ENCODE measurements at places on chromosomes 2 and 18.

DNA sequence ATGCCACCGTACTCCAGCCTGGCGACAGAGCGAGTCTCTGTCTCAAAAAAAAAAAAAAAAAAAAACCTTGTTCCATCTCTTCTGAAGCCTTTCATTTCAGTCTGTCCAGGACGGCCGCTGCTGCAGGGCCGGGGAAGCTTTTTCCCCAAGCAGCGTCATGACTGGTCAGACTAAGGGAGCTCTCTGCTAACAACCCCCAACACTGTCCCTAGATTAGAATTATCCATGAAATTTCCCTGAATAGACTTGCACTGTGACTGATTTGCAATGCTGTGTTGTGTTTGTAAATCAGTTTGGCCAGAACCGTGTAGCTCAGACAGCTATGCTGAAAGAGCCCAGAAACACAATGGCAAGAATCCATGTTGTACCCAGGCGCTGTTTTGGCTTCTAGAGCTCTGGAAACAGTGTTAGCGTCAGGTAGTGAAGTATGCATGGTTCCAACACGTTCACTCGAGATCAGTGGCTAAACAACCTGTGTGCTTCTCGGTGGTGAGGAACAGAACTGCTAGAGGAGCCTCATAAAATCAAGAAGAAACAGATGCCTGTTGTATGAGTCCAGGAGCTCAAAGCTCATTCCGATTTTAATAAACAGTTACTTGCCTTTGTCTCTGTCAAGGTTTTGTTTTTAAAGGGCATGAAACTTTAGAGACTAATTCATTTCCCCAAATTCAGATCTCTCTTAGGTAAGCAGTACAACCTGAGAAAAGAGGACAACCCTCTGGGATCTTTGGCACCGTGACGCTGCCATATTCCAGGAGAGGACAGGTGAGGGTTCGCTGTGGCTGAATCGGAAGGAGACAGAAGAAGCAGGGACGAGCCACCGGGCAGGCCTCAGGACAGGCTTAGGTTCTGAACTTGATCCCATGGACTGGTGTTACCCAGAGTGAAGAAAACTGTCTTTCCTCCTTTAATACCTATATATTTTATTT lies 43.5 kb downstream of the GORASP2 start:
- no peak for DNase-seq

GRCh38 chr2:69089998-69090397 lies 77.0 kb downstream of the ANTXR1 start:
- DNase-seq = no peak

DNA sequence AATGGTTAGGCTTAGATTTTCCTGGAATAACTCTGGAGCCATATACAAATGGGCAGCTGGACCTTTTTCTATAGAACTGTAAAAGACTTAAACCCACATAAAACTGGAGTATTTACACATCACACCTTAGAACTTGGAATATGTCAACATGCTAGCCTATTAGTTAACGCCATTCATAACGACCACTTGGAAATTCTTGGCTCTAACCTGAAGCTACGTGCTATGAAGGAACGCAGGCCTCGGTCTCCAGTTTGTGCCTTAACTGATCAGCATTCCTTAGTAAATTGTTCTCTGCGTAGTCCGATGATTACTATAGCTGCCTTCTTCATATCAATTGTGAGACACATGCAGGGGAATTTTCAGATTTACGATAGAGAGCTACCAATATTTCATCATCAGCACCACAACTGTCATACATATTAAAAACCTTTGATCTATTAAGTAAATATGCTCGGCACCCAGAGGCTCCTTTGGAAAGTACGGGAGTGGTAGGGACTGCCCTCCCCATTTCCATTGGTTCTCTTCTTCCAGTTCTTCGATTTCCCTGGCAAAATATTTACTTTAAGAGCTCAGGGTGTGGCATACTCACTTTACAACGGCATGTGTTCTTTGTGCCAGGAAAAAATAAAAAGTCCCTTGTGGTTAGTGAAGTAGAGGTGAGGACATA lies 17.5 kb upstream of the CCL20 start:
- DNase-seq = no peak

GRCh38 chr18:70256184-70256583 lies 32.7 kb upstream of the SOCS6 start:
- no peak for DNase-seq

- no peak for DNase-seq
Observed at GRCh38 chr2:165161510-165161909, 42.3 kb downstream of the SCN3A start.

All from AG08396 (cell line).